ENCODE measurements at places on chromosomes 2 and 18.
A peak's percentile ranks its signal among the peaks of the same experiment; 100 is the strongest.

DNA sequence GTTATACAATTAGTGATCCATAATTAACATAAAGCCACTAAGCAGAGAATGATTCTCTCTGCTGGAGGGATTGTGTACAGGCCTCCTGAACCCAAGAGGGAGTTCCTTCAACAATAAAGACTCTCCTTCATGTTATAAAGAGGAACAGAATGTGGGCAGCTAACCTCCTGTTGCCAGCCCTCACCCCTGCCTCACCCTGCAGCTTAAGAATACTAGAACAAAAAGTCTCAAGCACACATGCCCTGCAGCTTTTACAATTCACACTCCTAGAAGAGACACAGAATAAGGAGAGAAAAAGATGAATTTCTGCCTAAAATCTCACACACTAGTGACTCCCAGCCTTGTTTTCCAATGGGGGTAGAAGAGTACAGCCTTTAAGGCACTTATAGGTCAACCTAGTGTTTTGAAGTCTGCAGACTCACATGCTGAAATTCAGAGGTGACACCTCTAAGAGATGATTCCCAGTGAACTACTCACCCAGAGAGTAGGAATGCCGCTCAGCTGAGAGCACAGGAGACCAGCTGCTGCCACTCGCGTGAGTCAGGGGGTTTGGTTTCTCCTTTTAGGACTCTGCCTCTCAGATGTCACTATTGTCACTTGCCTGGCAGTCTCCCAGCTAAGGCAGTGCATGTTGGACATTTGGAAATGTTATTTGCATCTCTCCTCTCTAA is 32.5 kb upstream of the IL1RL1 start:
- no peak for DNase-seq

DNA sequence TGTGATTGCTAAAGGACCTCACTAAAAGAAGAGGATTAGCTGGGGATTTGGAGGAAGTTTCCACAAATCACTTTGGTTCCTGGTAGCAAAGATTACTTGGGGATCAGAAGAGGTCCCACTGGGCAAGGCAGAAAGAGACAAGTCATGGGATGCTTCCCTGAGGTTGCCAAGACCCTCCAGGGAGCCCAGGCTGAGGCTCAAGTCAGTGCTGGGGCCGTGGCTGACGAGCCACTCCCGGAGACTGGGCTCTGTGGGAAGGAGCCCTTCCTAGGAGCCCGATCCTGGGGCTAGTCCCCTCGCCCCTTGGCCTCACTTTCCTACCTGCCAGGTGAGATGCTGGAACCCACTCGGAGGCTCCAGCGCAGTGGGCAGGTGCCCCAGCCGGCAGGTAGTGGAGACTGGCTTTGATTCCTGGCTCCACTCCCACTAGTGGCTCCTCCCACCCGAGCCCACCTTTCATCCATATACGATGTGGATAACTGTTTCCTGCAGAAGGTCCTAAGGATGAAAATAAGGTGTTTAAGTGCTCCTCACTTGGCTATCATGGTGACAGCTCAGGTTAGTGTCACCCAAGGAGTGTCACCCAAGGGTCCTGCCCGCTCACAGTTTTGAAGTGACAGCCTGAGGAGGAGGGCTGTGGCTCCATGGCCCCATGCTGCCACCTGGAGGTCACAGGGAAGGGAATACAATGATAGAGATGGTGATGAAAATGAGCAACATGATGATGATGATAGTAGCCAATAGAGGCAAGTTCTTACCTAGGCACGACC is 100.5 kb downstream of the CAPN13 start:
- DNase-seq = peak; percentile 81

DNA sequence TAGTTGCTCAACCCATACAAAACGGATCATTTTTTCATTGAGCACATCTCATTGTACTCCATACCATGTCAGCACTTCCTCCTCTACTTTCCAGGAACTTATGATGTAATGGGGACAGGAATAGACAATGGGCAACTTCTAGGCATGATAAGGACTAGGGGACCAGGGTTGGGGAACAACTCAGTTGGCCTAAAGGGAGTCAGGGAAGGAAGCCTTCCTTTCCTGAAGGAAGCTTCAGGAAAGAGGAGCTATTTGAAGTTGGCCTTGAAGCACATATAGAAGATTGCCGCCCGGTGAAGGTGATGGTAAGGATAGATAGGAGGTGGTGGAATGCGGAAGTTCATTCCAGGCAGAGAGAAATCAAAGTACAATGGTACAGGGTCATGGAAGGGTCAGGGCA is 283.9 kb downstream of the SLC8A1 start:
- DNase-seq = no peak

DNA sequence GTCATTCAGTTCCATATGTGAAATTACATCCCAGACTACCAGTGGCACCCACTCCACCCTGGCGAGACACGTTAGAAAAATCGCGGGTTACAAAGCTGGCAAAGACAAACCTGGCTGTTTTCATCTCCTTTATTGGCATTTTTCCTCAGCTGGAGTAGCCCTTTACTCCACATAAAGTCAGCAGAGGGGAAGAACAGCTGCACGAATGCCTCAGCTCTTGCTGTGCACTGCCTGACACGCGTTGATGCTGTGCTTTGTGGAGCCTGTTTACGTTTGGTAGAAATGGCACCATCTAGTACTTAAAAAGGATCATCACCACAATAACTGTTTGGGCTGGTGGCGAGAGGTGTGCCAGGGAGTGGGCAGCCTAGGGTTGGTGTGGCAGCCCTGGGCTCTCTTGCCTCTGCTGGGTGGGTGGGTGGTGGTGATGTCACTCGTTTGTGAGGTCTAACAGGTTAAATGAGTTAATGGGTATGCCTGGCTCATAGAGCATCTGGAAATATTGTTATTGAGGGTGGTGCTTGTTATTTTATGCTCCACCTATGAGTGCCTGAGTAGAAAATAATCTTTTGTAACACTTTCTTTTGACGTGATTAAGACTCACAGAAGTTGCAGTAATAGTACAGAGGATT is 16.4 kb downstream of the FARP2 start:
- no peak for DNase-seq

GRCh38 chr2:152454960-152455359 is 120.0 kb downstream of the FMNL2 start:
- no peak for DNase-seq

- DNase-seq = peak; percentile 79
These were observed 35.7 kb downstream of the NOL10 start for GRCh38 chr2:10654069-10654468.

- peak; percentile 80 for DNase-seq
These were observed 966 bp downstream of the ADCY3 start for GRCh38 chr2:24919037-24919505.

GRCh38 chr2:3008561-3008960 is 369.1 kb downstream of the EIPR1 start:
- no peak for DNase-seq

DNA sequence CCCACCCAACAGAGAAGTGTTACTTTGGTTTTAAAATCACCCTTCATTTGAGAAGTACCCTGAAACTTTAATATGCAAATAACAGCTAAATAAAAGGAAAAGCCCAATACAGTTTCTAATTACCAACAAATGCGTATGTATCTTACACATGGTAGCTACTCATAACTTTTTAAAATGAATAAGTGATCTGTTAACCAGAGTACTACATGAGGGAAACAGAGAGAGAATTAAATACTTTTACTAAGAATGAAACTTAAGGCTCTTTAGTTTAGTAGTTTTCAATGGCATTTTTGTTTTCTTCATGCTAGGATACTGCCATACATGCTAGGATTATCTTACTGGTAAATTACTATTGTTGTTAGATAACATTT is 39.1 kb upstream of the NABP1 start:
- no peak for DNase-seq

DNA sequence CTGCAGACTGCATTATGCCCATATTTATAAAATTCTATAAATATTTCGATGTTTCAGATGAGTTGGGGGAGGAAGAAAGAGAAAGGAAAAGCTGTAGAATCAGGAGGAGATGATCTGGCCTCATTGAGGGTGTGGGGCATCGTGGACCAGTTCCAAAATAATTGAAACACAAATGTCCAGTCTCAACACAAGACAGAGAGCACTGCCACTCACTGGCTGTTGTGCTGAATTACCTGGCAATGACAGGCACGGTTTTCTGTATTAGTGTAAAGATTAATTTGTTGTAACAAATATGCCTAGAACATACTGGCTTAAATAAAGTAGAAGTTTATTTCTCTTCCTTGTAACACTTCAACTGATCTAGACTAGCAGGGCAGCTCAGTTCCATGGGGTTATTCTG is 24.1 kb downstream of the POLE4 start:
- no peak for DNase-seq

DNA sequence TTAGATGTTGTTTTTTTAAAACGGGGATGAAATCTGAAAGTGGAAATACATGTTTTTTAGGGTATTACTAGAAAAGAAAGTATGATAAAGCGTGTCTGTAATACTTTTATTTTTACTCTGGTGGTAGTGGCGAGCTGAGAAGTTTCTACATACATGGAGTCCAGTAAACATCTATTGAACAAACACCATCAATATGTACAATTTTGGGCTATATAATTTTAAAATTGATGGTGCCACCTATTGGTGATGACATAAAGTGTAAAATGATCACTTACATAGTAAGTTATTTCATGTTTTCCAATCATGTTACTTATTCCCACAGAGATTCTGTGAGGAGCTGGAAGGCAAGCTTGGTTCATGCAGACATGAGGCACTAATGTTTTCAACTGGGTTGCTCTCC is 31.5 kb upstream of the NFE2L2 start:
- DNase-seq = no peak

- DNase-seq = no peak
These were observed 320.6 kb downstream of the LPIN1 start for GRCh38 chr2:12066986-12067385.

DNA sequence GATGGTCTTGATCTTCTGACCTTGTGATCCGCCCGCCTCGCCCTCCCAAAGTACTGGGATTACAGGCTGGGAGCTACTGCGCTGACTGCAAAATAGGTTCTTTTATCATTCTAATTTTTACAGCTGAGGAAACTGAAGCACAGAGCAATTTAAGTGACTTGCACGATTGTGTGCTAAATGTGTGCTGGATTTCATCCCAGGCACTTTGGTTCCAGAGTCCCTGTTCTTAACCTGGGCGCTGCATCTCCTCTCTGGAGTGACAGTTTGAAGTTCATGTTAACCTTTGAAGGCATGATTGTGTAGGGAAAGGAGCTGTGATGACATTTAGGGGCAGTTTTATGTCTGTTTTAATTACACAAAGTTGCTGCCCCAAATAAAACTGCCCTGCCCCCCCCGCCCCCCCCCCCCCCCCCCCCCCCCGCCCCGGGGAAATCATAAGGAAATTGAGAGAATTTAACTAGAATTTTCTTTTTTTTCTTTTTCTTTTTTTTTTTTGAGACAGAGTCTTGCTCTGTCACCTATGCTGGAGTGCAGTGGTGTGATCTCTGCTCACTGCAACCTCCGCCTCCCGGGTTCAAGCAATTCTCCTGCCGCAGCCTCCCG is 5.6 kb downstream of the ACSL3 start:
- no peak for DNase-seq

GRCh38 chr2:144515696-144516410 is 4.1 kb downstream of the ZEB2 start:
- peak; percentile 51 for DNase-seq

DNA sequence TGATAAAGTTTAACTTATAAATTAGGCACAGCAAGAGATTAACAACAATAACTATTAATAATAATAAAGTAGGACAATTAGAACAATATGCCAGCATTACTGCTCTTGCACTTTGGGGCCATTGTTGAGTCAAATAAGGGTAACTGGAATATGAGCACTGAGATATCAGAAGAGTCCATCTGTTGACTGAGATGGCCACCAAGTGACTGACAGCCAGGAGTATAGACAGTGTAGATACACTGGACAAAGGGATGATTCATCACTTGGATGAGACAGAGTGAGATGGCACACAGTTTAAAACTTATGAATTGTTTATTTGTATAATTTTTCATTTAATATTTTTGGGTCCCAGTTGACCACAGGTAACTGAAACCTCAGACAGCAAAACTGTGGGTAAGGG is 20.0 kb downstream of the NAB1 start:
- no peak for DNase-seq

GRCh38 chr18:7681298-7681697 is 114.2 kb downstream of the PTPRM start:
- DNase-seq = no peak

GRCh38 chr2:150209746-150210145 is 277.7 kb downstream of the RND3 start:
- DNase-seq = no peak

DNA sequence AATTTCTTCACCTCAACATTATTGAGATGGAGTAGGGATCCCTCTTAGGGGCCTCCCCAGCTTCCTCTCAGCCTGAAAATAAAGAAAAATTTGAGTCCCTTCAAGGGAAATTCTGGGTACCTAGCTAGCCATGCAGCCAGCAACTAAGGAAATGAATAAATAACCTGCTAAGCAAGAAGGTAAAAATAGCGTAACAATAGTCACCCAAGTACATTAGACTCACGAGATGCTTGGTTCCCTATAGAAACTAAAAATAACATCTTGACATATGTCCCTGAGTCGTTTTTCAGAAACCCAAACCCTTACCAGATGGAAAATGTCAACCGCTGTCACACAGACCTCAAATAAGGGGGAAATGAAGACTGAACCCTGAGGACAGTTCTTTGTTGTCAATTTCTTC is 51.9 kb downstream of the CACNB4 start:
- DNase-seq = no peak

GRCh38 chr2:9179572-9180201 is 26.9 kb upstream of the ASAP2 start:
- DNase-seq = no peak

DNA sequence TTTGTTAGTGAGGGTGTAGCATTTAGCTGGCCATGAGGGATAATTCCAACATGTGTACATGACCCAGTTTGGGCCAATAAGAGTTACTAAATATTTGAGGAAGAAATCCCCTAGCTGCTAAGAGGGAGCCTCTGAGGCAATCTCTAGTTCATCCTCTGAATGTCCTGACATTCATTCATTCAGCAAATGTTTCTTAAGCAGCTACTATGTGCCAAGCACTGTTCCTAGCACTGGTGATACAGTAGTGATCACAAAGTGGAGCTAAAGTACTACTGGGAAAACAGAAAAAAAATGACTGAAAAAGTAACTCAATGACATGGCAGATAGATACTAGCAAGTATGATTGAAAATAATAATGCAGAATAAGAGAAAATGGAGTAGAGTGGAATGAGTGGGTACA is 79.8 kb upstream of the PID1 start:
- DNase-seq = no peak

DNA sequence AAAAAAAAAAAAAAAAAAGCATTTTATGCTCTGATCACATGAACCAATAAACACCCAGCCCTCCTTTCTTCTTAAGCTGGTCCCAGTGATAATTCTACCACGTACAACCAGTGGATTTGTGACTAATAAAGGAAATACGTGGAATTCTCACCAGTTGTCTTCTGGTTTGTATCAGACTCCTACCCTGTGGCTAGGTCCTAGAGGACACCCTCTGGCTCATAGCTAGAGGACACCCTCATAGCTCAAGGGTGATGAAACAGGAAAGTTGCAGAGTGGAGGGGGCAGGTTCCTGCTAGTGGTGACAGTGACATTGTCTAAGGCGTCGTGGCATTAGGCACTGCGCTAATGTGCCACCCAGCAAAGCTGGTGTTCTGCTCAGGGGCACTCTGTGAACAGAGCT is 167.8 kb downstream of the BCL11A start:
- no peak for DNase-seq

GRCh38 chr2:159606287-159606686 is 10.1 kb downstream of the BAZ2B start:
- DNase-seq = no peak

GRCh38 chr2:175351512-175351911 is 170.0 kb upstream of the ATP5MC3 start:
- DNase-seq = no peak
